ENCODE measurements at places on chromosomes 6 and 20.
A peak's percentile ranks its signal among the peaks of the same experiment; 100 is the strongest.

GRCh38 chr20:25486377-25486776 is 78.9 kb downstream of the GINS1 start:
- DNase-seq: no peak

GRCh38 chr6:85670573-85670972 is 27.9 kb upstream of the SYNCRIP start:
- no peak for DNase-seq

- no peak for DNase-seq
Measured at GRCh38 chr6:37851997-37852524, 32.5 kb downstream of the ZFAND3 start.

- no peak for DNase-seq
Measured at GRCh38 chr6:156830126-156830525, 52.9 kb downstream of the ARID1B start.

DNA sequence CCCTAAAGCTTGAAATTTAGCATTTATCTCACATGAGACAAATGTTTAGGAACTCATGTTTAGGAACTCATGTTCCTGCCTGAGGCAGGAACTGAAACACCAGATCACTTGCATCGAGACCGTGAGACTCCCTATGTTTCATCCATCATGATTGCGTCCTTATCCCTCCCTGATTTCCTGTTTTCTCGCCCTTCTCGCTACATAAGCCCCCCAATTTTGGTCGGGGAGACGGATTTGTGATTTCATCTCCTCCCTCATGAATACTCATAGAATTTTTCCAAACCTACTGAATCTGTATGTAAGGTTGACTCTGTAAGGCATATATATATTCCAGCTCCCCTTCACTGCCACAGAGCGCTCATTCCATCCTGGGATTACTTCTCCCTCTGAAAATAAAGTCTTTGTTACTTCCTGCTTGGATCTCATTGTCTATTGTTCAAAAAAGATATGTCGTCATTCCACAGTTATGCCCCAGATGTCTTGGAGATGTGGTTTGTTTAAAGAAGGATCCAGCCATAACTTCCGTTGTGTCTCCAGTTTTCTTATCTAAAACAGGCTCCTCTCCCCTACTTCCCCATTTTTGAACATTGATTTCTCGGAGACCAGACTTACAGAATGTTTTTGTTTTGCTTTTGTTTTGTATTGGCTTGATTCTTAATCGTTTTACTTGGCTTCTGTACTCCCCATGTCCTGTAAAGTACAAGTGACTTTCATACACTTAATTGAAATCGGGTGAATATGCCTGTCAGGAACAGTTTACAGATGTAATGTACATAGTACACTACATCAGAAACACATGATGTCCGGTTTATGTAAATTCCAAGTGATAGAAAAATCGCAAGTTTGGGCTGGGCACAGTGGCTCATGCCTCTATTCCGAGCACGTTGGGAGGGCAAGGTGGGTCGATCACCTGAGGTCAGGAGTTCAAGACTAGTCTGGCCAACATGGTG is 118.7 kb downstream of the HFE start:
- DNase-seq: peak; percentile 85

GRCh38 chr20:35947489-35947888 is 6.8 kb downstream of the SCAND1 start:
- peak; percentile 11 for DNase-seq

All from inflammatory macrophage treated with lipopolysaccharide for 4 hours (primary cell).